ENCODE measurements at places on chromosomes 3 and 15.
A peak's percentile ranks its signal among the peaks of the same experiment; 100 is the strongest.

GRCh38 chr15:100134089-100134583 is 207.6 kb downstream of the ADAMTS17 start:
- no peak for DNase-seq

DNA sequence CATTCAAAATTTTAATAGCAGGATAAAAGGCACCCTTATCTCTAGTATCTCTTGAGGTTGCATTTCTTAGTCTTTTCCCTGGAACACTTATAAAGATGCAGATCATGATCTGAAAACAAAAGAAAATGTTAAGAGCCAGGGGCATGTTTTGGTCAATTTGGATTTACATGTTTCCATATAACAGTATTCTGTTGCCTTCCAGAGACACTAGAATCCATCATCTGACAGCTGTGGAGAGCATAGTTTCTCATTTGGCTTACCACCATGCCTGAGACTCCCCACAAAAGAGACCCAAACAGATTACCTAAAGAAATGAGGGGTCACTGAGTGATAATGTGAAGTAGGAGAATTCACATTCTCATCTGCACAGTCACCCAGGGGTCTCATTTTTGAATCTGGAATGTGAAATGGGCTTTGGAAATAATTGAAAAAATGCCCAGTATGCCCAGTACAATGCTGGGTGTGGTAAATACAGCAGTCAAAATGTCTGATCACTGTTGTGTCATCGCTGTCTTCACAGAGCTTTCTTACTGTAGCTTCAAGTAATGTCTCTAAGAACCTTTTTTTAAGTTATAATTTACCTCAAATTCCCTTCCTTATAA is 79.9 kb upstream of the ZBTB20 start:
- DNase-seq = no peak

DNA sequence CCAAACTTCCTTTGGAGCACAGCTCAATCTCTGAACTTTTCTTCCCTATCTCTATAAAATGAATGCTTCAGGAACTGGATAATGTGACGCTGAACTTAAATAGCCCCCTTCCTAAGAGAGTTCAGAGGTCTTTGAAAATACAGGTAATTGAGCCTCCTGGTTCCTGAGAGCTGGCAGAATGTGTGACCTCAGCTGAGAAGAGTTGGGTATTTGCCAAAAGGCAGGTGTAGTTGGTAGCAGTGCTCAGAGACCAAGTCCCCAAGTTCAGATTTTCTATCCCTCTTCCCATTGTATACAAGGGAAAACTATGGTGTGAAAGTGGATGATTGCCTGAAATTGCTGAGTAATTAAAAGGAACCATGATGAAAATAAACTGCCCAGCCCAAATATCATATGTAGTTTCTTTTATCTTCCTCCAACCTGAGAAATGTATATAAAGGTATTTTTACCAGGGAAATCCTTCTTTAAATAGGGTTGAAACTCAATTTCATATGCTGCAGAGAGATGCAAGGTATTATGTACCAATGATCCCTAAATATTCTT is 154.6 kb upstream of the ICE2 start:
- DNase-seq = no peak

- peak; percentile 6 for DNase-seq
Observed at GRCh38 chr3:139519998-139520737, 19.4 kb downstream of the RBP1 start.

GRCh38 chr15:71651750-71652186 is 158.6 kb upstream of the NR2E3 start:
- peak; percentile 28 for DNase-seq

DNA sequence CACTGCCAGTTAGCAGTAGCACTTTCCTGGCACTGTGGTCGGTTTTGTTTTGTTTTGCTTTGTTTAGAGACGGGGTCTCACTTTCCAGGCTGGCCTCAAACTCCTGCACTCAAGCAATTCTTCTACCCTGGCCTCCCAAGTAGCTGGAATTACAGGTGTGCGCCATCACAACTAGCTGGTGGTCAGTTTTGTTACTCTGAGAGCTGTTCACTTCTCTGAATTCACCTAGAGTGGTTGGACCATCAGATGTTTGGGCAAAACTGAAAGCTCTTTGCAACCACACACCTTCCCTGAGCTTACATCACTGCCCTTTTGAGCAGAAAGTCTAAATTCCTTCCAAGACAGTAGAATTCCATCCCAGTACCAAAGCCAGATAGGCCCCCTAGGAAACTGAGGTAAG is 22.6 kb downstream of the CLDN18 start:
- DNase-seq = no peak

DNA sequence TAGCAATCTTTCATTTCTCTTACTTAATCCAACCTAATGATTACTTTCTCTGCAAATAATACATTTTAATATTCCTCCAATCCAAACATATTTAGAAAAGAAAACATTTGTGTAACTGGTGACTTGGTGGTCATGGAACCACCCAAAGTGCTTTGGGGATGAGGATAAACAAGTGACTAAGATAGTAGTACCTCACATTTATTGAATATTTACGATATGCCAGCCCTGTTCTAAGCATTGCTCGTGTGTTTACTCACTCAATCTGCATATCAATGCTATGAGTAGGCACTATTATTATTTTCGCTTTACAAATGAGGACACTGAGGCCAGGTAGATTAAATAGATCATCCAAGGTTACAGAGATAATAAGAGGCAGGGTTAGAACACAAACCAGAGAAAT is 189.5 kb downstream of the SHOX2 start:
- DNase-seq = no peak
